Muscle of leg (tissue), 16 donors: ENCODE measurements at places on chromosomes 4 and X. TPM values are rescaled to one million over a fixed set of nuclear protein-coding genes. Genes with fewer than 3 reads are reported as not detected.

DNA sequence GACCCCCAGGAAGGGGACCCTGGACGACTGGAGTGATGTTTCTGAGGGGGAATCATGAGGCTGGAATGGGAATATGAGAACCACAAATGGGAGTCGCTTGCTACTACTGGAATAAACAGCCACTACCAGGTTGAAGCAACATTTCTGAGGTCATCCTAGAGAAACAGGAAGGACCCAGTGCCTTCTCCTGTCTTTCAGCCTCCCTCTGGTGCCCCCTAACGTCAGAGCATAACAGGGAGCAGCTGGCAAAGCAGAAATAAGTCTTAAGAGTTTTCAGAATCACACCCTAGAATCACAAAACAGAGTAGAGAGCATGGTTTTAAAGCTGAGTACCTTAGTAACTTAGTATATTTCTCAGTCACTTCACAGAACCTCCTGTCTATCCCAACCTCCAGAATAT, 347.8 kb upstream of the PITX2 start:
- no peak for DNase-seq

- no peak for DNase-seq
Observed at GRCh38 chrX:144006811-144007210, 122.9 kb downstream of the UBE2NL start.

The SERTM2 gene
- 0.37 TPM for polyA plus RNA-seq

The ADGRG4 gene
- polyA plus RNA-seq = 0.01 TPM
